GM12891 (cell line): ENCODE measurements at places on chromosomes 6 and 20.

DNA sequence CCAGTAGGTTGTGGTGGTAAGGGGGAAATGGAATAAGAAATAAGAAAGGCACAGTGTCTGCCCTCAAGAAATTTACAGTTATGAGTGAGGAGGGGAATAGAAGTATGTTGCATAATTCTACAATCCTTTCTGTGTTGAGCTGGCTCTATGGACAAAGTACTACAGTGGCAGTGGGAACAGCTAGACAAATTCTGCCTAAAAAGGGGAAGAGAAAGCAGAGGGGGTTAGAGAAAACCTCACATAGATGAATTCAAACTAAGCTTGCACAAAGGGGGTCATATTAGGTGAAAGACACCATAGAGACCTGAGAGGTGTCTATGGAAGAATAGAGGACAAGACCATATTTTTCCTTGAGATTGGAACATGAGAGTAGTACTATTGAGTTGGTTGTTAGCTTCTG is 146.9 kb upstream of the VGLL2 start:
- no peak for DNase-seq

DNA sequence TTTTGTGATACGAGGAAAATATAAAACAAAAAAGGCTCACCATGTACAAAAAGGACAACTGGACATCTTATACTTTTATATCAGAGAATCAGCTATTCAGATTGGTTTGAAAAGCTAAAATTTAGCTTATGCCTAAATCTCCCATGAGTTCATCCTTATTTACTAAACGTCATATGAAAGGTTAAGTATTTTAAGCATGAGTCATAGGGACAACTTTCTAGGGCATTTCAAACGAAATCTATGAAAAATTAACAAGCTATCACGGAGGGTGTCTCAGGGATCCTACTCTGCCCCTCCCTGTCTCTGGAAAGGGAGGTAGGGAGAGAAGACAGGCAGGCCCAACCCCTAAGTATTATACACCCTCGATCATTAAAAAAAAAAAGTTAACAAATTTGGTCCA is 124.1 kb upstream of the LOC128125822 start:
- no peak for DNase-seq

GRCh38 chr20:19252451-19253120 is 40.1 kb downstream of the SLC24A3 start:
- DNase-seq = no peak

DNA sequence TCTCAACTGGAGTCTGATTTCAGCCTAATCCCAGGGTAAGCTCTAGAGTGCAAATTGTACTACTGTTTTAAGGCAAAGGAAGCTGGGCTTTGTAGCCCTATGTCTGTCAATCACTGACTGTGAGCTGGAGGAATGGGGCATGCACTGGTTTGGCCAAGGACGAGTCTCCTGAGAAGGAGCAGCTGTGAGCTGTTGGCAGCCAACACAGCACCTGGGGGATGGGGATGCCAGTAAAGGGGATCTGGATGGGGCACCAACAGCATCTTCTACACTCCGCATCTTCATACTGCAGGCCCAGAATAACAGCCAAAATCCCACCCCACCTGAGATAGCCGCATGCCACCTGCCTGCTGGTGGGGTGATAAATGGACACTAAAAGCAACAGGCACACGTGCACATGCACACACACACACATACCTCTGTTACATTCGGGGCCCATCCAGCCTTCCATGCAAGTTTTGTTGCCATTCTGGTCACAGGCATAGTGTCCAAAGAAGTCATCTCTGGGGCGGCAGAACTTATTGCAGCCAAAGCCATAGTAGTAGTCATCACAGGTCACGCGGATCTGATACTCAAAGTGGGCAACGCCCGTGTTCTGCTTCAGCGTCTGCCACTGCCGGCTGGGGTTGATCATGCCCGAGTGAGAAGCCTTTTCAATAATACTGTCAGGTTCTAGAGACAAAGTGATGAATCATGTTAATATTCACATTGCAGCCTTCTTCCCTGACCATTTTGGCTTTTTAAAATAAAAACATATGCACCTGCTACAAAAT is 15.6 kb downstream of the JAG1 start:
- DNase-seq = no peak

DNA sequence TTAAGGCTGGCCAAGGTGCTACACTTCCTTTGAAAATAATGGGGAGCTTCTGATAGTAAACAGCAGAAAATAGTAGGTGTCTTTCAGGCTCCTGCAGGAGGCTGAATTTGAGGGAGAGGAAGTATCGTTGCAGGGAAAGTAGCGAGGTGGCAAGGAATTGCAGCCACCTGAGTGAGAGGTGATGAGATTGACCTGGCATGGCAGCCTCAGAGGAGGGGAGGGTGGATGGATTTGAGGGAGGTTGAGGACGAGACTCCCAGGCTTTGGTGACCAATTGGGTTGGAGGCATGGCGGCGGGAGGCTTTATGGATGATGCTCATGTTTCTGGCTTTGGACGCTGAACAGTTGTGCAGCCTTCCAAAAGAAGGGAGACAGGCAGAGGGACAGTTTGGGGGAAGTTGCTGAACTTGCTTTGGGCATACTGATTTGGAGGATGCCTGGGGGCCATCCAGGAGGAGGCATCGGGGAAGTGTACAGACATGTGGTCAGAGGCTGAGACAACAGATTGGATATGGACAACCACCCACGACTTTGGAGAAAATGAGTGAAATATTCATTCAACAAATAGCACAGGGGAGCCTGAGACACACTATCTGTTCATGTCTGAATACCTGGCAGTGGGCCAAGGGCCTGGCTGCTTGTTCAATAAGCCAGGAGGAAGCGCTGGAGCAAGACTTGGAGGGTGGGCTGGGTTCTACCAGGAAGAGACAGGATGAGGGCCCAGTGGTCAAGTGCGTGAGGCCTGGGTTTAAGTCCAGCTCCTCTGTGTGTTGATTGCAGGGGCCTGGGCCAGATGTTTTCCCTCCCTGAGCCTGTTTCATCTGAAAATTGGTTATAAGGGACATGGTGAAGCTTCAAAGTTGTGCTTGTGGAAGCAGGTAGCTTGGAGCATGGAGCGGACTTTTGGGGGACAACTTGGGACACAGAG is 113.2 kb downstream of the CEBPB start:
- DNase-seq = no peak

DNA sequence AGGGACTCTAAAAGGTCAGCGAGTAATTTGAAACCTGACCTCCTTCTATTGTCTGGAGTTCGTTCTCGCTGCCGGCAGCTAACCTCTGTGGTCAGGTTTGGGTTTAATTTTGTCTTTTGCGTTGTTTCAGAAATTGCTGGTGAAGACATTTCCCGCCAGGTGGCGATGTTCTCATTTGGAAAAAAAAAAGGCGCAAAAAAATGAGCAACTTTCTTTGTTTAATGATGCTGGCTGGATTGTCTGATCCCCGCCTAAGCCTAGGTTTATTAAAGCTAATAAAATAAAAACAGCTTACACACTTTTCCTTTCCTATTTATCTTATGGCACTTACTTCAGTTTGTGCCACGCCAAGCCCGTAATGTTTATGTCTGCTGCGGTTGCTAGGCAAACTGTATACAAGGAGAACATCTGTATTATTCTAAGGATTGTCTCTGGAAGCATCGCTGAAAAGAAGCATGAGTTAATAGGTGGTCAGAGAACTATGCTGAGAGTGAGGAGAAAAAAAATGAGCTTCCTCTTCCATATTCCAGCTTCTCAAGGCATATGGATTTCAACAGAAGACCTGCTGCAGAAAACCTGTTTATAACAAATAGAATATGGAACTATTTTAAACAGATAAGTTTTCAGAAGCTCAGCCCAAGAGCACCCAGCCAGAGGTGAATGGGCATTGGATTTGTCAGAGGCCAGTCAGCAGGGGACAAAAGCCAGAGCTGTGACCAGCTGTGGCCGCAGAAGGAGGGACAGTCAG is 205.7 kb downstream of the DOK5 start:
- peak; percentile 8 for DNase-seq

GRCh38 chr6:128499079-128499731 is 21.2 kb downstream of the PTPRK start:
- DNase-seq = no peak

DNA sequence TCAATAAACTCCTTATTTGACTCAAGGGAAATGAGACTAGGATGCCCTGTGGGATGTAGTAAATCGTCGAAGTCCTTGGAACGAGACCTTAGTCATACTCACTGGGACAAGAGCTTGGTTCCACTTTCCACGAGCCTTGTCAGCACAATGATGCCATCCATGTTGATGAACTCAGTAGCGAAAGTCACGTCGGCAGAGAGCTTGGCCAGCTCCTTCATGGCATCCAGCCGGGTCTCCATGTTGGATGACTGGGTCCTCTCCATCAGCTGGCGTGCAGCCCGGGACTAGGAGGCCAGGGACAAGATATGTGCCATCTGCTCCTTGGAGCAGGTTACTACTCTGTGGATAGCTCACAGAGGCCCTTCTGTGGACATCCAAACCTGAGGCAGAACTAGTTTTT is 17.5 kb downstream of the ELMO2 start:
- no peak for DNase-seq

DNA sequence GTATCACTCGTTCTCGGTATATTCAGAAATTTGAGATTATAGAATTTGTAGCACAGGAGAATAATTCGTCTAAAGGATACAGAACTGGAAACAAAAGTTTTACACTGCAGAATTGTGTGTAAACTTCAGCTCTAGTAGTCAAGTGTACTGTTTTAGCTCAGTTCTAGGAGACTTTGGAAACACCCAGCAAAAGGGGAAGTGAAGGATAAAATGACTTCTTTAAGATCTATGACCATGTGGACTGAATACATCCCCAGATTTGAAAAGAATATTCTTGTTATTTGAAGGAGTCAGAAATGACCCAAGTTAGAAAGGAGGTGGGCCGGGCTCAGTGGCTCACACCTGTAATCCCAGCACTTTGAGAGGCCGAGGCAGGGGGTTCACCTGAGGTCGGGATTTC is 174.0 kb upstream of the FOXQ1 start:
- no peak for DNase-seq

DNA sequence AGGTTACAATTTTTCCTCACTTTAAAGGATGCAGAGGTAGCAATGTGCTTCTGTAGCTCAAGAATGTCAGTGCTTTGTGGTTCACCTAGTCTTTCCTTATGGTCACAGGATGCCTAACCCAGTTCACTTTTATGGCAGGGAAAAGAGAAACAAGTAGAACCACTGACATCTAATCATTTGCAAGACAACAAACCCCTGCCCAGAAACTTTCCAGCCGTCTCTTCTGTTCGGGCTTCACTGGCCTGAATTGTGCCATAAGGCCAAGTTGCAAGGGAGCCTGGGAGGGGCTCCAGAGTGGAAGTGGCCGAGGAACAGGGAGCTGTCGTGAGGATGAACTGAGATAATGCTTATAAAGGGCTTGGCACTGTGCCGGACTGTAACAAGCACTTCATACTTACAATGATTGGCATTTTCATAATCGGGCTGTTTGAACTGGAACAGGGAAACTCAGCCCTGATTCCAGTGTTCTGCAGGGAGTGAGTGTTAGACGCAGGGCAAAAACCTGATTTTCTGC is 212.6 kb downstream of the BCAS1 start:
- DNase-seq = no peak

- DNase-seq = no peak
Observed at GRCh38 chr20:56762829-56763228, 133.7 kb downstream of the TFAP2C start.

DNA sequence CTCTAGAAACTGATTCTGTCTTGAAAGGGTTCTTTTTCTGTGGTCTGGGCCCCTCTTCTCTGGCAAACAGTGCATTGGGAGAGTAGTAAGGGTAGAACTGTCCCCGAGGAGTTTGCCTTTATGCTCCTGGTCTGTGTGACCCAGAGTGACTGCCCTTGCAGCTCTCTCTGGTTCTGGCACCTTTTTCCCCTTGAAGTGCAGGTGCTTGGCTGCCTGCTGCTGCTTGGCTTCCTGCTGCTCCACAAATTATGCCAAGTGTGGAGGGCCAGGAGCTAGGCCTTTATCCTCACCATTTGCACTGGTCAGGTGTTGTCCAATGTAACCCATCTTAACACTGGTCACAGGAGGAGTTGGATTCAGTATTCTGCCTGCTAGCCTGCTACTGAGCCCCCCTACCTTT is 11.2 kb downstream of the KIZ start:
- no peak for DNase-seq

DNA sequence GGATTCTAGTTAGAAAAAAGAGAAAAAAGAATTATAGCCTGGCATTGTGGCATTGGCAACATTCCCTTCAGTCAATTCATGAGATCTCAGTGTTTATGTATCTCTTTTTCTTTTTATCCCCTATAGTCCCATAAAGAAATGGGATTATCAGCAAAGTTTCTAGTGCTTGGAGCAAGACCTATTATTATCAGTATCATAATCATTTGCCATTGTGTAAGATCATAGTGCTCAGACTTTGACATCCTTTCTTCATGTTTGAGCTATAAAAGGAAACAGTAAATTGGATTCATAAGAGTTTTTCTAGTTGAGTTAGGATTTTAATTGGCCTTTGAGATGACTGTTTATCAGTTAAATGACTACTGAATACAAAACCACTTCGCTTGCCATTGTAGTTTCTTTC is 295.6 kb downstream of the GRIK2 start:
- DNase-seq = no peak

DNA sequence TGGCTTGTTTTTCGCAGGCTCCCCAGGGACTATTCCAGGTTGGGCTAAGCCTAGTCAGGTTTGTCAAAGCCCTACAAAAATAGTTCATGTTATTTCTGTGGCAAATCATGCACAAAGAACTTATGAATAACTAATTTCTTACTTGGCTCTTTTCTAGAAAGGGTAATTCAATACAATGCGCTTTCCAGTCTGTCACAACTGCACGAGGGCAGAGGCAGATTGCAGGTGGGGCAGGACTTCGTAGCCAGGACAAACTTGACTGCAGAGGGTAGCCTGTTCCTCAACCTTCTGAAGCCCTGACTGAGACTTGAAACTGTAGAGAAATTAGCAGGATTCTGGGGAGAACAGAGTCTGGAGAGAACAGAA is 253.5 kb downstream of the QKI start:
- peak; percentile 41 for DNase-seq

GRCh38 chr20:33672426-33673113 is 1.7 kb downstream of the NECAB3 start:
- DNase-seq = no peak

DNA sequence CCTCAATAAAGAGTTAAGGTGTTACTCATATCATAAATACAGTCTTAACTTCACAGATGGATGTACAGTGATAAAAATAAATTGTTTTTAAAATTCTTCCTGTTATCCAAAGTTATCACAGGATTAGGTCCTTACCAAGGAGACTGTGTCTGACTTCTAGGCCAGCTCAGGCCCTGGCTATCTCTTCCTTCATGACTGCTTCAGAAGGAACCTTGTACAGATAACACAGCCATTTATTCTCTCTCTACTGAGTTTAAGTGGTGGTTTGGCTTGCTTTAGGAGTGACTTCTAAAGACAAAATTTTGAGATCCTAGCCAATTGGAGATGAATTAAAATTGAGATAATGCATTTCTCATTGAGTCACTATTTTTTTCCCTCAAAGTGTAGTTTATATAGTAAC is 40.8 kb upstream of the RNF182 start:
- no peak for DNase-seq

GRCh38 chr6:14638906-14639761 is 521.6 kb downstream of the CD83 start:
- DNase-seq = no peak
